Stimulated activated CD8-positive, alpha-beta memory T cell treated with anti-CD3 and anti-CD28 coated beads, Interleukin-4, amount 100 ng/mL, for 4 hours (primary cell): ENCODE measurements at places on chromosomes 3 and 15.

DNA sequence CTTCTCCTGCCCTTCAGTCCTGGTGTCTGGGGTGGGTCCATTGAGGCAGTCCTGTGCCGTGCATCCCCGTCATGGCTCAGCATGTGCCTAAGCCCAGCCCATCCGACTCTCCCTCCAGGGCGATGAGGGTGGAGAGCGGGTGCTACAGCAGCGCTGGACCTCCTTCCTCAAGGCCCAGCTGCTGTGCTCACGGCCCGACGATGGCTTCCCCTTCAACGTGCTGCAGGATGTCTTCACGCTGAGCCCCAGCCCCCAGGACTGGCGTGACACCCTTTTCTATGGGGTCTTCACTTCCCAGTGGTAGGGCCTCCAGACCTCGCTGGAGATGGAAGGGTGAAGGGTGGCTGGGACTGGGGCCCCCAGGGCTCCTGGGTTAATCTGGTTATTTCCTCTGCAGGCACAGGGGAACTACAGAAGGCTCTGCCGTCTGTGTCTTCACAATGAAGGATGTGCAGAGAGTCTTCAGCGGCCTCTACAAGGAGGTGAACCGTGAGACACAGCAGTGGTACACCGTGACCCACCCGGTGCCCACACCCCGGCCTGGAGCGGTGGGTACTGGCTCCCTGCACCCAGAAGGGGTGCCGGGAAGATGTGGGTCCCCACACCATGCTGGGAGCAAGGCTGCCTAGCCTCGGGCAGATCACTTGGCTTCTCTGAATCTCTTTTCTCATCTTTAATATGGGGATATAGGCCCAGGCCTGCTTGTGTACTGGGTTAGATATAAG, 10.1 kb downstream of the CIB1 start:
- DNase-seq, result no peak

- DNase-seq, result no peak
Observed at GRCh38 chr15:76930831-76931396, 635 bp upstream of the RCN2 start.

DNA sequence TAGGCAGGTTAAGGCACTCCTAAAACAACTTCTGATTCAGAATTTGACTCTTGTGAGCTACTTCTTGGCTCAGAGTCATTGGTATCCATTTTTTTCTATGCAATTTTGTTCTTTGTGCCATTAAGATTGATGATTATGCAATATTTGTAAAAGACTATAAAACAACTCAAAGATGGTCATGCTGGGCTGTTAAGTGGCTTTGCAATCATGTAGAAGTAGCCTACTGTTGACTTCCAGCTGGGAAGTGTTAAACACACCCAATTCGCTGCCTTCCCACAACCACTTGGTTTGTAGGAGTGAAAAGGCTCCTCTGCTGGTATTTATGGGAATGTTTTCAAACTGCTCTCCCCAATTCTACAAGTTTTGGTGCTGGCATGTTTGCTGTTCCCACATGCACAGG, 74.7 kb upstream of the COL6A6 start:
- DNase-seq, result no peak

GRCh38 chr3:34808287-34808686, 831.0 kb upstream of the ARPP21 start:
- no peak for DNase-seq

- no peak for DNase-seq
Observed at GRCh38 chr15:74178326-74179100, 5.0 kb downstream of the ISLR start.

DNA sequence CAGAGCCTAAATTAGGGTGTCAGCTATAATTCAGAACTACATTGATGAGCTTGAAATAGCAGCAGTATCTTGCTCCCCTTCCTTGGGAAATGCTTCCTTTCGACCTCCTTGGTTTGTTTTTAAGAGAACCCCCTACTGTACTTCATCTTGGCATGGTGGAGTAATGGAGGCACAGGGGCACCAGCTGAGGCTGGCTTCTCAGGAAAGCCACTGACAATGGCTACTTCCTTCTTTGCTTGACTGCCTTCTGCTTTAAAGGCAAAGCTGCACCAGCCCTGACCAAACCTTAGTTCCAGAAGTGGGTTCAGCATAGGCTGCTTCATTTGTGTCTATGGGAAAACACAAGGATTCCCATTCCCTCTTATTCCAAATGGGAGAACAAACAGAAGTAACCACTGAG, 1.5 kb upstream of the FBXL22 start:
- DNase-seq, result no peak

- DNase-seq, result no peak
Observed at GRCh38 chr15:90638201-90638691, 78.9 kb upstream of the BLM start.
